ENCODE measurements at places on chromosomes 6 and 20.

- no peak for DNase-seq
Measured at GRCh38 chr6:130620338-130620781, 206.8 kb upstream of the SMLR1 start.

DNA sequence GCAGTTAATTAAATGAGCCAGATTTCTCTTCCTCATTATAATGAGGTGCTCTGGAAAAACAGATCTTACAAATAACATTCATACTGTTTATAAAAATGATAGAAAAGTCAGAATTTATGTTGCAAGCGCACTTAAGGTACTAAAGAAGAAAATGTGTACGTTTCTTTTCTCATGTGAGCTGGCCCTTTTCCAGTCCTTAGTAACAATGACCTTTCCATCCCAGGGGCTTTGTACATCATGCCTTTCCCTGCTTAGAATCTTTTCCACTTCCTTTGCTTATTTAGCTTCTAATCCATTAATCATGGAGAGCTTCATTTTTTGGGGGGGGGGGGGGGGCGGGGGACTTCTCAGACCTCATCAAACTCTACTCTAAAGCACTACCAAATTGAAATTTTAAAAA lies 4.8 kb downstream of the FBXO5 start:
- no peak for DNase-seq

GRCh38 chr6:2351807-2352431 lies 106.5 kb upstream of the GMDS start:
- DNase-seq: no peak

GRCh38 chr6:136607204-136607931 lies 57.1 kb upstream of the MAP7 start:
- peak; percentile 10 for DNase-seq

- DNase-seq: no peak
Measured at GRCh38 chr20:45032781-45033180, 66.5 kb downstream of the STK4 start.

GRCh38 chr6:44068607-44069296 lies 58.5 kb downstream of the MRPL14 start:
- DNase-seq: no peak

- no peak for DNase-seq
Measured at GRCh38 chr20:373171-373890, 7.2 kb upstream of the TRIB3 start.
